ENCODE measurements at places on chromosomes 5 and 9. TPM values are rescaled to one million over a fixed set of nuclear protein-coding genes. Genes with fewer than 3 reads are reported as not detected.

DNA sequence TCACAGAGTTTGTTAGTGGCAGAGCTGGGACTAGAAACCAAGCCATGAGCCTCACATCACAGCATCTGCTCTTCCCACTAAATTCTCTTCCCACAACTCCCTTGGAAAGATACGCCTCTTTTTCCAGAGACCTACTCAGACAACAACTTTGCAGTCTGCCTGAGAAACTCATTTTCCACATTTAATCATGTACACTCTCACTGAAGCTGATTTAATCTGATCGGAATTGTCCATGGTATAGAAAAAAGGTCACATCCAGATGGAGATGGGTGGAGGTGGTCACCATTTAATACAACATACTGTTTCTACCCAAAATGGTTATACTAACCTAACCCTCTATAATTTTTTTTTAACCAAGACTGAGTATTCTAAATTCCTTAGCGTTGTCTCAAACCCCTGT lies 366.2 kb downstream of the ENC1 start:
- no peak for DNase-seq

DNA sequence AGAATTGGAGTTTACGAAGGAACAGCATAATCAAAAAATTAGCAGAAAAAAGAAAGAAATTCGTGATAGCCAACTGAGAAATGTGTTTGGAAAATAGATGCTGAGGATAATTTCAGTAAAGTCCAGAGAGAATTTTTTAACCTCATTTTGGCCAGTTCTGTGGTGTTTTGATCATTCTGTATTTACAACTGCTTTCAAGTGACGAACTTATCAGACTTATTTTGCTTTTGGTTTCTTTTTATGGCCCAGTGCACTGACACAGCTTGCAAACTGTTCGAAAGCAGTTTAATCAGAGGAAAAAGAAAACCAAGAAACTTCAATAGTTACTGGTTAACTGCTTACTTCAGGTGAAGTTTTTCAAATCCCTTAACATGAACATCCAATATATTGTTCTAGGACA lies 1.9 kb downstream of the SDHA start:
- DNase-seq = no peak

GARIN3 gene
- not detected for total RNA-seq

PCDHA10 gene
- 6.7 TPM for total RNA-seq

GRCh38 chr9:15909297-15909696 lies 356.5 kb downstream of the CCDC171 start:
- no peak for DNase-seq

- no peak for DNase-seq
Measured at GRCh38 chr9:106800701-106801270, 62.2 kb upstream of the ZNF462 start.

DNA sequence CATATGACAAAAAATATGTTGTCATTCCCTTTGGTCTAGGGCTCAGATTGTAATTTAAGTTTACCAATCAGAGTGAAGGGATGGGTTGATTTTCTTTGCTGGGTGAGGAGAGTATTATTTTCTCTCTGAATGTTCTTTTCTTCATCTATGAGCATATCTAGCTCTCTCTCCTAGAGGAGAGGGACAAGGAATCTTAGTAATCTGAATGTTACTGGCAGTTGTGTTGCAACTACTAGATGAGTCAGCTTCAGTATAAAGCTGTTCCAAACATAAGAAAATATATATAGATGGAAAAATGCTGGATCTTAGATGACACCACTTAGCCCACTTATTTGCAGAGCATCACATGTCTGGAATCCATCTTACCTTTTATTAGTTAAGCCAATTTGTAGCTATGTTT lies 259.3 kb downstream of the TUSC1 start:
- no peak for DNase-seq

DELE1 gene
- total RNA-seq = 43.8 TPM

DNA sequence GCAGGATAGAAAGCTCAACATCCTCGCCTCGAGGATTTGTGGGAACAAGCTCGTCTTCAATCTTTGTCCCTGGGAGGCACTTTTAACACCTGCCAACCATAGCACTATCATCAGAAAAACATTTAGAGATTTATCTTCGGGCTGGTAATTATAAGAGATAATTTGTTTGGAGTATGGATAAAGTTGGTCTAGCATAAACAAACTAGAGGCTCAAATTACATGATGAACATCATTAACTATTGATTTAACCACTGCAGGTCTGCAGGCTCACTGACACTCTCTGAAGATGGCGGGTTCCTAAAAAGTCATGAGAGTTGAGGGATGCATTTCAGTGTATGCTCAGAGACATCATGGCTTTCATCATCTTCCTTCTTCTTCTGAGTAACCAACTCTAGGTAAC lies 25.8 kb upstream of the PCA3 start:
- no peak for DNase-seq

SLC22A4 gene
- 5.4 TPM for total RNA-seq

CCDC180 gene
- total RNA-seq = 8.5 TPM

GRCh38 chr5:76695346-76695745 lies 20.6 kb upstream of the F2R start:
- no peak for DNase-seq

DNA sequence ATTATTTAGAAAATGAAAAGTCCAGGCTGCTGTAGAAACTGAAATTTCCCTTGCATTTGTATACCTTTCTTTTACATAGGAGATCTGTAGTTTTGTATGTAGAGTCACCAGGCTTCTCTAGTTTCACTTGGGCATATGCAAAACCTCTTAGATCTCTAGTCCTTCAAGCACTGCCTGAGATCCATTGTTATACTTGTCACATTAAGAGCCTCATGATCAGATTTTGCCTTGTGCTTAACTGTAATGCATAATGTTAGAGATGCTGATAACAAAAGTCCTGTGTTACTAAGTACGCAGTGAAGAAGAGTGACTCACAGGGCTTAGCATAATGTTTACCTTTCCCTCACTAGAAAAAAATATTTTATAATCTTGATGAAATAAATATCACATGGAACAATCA lies 250.2 kb downstream of the CYLC2 start:
- DNase-seq = no peak

GRCh38 chr9:108528231-108528630 lies 327.6 kb downstream of the ACTL7B start:
- no peak for DNase-seq

SOX30 gene
- total RNA-seq = not detected

GRCh38 chr5:53488195-53488722 lies 7.8 kb downstream of the FST start:
- no peak for DNase-seq

DNA sequence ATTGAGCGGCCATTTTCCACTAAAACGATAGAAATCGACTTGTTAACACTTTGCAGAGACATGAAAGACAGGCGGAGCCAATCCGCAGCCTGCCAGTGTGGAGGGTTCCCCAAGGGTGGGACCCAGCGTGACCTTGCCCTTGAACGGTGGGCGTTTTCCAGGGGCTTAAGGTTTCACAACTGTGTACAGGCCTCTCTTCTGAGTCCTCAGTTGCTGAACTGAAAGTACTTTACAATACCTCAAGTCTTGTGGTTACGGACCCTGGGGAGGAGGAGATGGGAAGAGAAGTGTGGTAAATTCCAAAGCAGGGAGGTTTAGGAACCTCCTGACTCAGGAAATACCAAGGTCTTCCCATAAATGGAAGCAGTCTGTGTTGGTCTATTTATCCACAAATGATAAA lies 68.2 kb upstream of the CKMT2 start:
- DNase-seq = no peak
